NCI-H526 (cell line): ENCODE measurements at places on chromosomes 7 and 10.
A peak's percentile ranks its signal among the peaks of the same experiment; 100 is the strongest.

GRCh38 chr7:117386110-117386706 is 41.1 kb downstream of the ASZ1 start:
- no peak for DNase-seq

GRCh38 chr10:47370878-47371277 is 13.2 kb downstream of the ZNF488 start:
- no peak for DNase-seq

GRCh38 chr7:33627741-33628140 is 277.6 kb upstream of the BMPER start:
- no peak for DNase-seq

DNA sequence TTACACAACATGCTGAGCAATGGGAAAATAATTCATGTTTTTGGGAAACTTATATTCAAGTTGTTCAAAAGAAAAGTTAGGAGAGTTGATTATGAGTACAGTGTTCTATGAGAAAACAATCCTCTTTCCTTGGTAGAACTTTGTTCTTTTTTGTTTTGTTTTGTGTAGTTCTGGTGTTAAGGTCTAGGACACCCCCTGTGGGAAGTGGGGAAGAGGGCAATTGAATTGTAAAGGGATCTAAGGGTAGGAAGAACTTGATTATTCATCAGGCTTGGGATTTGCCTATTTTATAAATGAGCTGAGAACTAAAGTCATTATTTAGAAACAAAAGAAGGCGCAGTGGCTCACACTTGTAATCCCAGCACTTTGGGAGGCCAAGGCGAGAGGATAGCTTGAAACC is 25.9 kb upstream of the CDK13 start:
- no peak for DNase-seq

GRCh38 chr7:112056409-112056808 is 149.8 kb downstream of the DOCK4 start:
- no peak for DNase-seq

DNA sequence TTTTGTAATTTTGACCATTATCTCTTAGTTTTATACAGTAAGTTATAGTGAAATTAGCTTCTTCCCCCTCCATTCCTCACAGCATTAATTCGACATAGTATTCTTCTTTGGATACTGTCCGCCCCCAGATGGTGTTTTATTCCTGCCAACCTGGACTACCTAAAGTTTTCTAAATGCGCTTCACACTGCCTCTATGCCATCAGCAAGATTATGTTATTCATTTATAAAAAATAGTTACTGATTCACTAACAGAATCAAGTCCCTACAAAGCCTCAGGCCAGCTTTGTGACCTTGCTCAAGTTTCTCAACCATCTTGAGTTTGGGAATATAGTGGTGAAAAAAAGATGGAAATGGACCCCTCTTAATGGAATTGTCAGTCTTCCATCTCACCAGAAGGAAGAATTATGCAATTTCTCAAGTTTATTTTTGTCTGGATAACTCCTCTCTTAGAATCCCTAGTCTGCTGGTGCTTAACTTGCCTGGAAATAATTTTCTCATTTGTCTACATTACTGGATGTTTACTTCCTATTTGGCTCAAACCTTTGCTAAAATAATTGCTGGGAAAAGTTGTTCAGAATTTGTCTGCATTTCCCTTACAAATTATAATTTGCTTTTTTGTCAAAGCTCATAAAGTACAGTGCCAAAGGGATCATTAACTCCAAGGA is 16.7 kb upstream of the FGL2 start:
- no peak for DNase-seq

DNA sequence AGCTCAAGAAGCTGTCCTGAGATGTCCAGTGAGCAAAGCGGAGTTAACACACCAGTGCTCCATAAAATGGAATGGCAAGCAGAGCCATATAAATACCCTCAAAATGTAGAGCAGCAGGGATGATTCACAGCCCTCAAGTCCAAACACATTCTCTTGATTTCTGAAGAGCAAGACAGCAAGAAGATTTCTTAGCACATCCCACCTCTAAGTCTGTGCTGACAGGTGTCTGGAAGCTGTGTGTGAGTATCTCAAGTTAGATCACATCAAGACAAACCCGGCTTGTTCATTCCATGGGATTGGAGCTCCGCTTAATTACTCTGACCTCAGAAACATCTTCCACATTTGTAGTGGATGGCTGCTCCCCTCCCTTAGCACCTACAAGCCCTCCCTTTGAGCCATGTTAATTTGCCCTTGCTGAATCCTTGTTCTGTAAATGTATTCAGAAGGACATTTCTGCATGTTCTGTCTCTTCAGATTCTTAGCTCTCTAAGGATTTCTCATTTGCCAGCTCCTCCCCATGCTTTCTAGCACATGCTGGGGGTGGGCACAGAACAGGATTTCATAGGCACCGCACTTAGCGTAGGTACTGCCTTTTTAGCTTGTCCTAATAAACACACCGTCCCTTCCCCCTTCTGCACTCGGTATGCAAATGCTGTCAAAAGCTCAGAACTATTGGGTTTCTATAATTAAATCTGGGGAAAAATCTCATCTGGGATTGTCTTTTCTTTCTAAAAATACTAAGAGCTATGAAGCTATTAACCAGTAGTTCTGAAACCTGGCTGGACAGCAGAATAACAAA is 112.7 kb downstream of the CPXM2 start:
- no peak for DNase-seq

- DNase-seq: no peak
These were observed 157.3 kb downstream of the LRRC4 start for GRCh38 chr7:127873715-127874636.

DNA sequence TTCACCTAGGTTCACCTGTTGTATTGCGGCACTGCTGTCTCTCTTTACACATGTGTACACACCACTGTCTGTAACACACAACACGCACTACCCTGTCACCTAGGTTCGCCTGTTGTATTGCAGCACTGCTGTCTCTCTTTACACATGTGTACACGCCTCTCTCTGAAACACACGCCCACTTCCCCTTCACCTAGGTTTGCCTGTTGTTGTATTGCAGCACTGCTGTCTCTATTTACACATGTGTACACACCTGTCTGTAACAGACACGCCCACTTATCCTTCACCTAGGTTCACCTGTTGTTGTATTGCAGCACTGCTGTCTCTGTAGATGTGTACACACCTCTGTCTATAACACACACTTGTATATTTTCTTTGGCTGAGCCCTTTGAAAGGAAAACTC is 51.5 kb downstream of the WDR37 start:
- no peak for DNase-seq

DNA sequence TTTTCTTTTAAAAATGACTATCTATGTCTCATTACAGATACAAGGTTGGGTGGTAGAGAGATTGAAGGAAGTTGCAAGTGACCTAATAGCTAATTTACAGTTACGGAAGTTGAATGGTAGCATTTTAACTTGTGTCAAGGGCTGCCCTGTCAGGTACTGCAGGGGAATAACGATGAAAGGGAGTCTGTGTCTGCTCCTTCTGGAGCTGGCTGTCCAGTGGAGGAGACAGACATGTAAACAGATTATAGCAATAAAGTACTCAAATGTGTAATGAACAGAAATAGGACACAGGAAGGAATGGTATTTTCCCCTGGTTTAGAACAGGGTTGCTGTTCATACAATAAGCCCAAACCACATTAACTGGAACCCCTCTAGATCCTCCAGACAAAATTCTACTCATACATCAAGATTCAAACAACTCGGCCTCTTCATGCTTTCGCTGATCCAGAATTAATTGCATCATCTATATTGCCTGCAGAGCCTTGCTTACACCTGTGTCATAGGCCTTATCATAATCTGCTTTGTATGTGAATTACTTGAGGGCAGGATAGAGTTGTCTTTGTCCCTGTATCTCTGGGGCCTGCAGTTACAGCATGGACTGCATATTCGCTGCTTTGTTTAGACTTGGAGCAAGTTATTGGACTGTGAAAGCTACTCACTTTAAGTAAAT is 42.8 kb downstream of the AUTS2 start:
- DNase-seq: peak; percentile 36

DNA sequence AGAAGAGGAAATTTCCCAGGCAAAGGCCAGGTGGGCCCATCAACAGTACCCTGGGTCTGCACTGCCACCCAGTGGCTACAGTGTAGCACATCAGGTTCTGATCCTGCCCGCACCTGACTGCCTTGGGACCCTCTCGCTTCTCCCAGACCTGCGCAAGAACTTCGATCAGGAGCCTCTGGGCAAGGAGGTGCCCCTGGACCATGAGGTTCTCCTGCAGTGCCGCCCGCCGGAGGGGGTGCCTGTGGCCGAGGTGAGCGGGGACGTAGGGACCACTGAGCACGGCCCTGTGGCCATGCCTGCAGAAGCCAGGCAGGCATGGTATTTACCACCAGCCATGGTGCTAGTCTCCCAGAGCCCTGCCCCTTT is 33.9 kb upstream of the SLC29A3 start:
- no peak for DNase-seq

- DNase-seq: no peak
These were observed 32.5 kb downstream of the MAP3K8 start for GRCh38 chr10:30466445-30466844.

DNA sequence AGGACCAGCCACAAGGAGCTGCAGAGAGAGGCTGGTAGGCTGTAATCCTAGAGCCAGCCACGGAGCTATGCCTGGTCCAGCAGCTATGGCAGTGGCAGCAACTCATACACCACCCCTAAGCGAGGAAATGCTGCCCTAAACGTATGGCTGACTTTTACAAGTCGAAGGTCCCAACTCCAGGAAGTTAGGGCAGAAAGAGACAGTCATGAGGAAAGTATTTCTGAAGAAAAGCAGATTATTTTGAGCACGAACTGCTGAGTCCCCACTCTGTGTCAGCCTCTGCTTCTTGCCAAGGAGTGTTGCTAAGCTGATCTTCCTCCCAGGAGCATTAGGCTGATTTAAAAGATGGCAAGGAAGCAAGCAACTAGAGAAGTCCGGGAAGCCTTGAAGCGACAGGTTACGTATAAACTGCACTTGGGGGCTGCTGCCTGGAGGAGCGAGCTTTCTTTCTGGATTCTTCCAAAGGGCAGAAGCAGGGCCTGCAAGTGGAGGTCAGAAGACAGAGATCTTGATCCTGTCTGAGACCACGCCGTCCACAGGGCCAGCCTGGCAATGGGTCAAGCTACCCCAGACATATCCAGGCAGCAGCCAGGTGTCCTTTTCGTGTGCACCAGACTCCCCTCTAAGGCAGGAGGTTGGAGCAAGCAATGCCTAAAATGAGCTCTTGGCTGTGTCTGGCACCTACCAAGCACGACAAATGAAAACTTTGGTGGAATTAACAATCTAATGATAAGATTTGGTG is 39.4 kb downstream of the PLXNA4 start:
- DNase-seq: no peak

DNA sequence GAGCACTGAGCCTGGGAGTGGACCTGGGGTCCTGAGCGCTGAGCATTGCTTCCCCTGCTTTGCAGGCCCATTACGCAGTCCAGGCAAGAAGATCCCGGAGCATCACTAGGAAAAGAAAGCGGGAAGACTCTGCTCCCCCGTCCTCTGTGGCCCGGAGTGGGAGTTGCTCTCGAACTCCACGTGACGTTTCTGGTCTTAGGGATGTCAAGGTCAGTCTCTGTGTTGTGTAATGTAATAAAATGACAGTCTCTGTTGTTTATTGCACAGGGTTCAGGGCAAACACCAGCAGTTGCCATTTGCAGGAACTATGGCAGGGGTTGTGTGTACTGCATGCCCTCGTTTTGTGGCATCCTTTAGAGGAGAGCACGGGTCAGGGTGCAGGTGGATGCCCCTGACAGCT is 10.0 kb downstream of the IDI2 start:
- DNase-seq: no peak

DNA sequence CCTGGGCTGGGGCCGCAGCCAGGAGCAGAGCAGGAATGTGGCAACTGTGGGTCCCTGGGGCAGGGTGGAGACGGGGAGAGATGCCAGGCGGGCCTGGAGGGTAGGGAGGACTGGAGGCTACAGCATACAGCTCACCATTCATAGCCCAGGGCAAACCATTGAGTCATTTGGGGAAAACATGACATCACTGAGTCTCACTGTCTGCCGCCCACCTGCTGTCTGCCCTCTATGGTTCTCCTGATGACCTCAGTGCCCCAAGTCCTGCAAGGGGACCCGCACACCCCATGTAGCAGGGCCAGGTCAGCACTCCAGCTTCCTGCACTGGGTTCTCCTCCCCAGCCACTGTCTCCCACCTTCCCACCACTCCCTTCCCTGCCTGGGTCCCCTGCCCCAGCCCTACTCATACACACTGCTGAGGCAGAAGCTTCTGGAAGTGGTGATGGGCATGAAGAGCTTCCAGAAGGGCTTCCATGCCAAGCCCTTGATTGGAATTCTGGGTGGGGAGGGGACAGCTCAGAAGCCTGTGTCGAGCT is 10.4 kb downstream of the CHST3 start:
- DNase-seq: no peak

DNA sequence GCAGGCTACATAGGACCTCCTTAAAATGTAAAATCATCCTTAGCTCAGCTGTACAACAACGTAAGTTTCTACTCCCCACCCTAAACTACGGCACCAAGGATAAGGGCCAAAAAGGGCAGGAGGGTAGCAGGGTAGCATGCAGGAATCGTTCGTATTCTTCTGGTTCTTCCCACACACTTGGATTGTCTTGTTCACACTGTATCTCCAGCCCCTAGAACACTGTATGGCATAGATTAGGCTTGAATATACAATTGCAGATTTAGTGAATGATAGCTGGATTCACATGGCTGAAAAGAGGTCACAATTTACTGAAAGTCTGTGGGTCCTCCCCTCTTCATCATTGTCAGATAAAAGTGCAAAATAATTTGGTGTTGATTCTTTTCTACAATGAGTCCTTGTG is 28.2 kb upstream of the PRKAR2B start:
- DNase-seq: no peak

DNA sequence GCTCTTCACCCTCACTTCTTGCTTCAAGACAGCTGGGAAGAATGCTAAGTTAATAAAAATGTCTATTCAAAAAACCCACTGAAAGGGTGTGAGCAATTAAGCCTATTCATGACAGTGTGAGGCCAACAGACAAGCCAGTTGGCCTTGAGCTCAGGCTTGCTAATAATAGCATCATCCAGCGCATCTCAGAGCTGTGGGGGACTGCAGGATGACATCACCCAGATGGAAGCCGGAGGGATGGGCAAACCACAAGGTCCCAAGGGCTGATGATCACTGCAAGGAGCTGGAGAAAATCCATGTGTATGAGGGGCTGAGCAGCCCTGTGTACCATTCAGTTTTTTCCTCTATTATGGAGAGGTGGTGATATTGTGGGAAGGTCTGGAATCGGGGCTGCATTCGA is 770.4 kb downstream of the TNS3 start:
- no peak for DNase-seq
